WTC11 (cell line): ENCODE measurements at places on chromosomes 2 and 18.

DNA sequence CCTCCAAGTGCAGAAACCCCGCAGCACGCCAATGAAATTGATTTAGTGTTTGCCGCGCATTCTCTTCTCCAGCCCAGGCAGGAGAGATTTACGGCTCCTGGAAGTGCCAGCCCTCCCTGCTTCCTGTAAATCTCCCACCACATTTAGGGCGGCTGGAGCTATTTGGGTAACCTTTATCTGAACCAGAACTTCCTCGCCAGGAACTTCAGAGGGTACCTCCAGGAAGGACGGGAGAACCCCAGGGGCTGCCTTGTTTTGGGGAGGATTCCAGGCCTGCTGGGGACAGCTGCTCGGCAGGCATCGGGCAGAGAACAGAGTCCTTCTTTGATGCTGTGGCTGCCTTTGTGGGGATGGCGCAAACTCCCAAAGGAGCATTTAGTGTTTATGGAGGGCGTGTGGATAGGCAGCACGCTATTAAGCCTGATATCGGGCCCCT lies 122.0 kb upstream of the MYCN start:
- H3K4me3 ChIP-seq = no peak overlapping the region
- no peaks in the 10 kb centered on the region for H3K27me3 ChIP-seq
- no peak overlapping the region for H3K27ac ChIP-seq
- H3K4me1 ChIP-seq = peaks cover 25% of the 10 kb centered on the region
- H3K36me3 ChIP-seq = no peaks in the 10 kb centered on the region

- H3K36me3 ChIP-seq = no peaks in the 10 kb centered on the region
- no peak overlapping the region for H3K27ac ChIP-seq
- no peak overlapping the region for H3K4me3 ChIP-seq
- no peak for DNase-seq
- no peaks in the 10 kb centered on the region for H3K27me3 ChIP-seq
Measured at GRCh38 chr2:58701688-58702301, 460.7 kb upstream of the FANCL start.

DNA sequence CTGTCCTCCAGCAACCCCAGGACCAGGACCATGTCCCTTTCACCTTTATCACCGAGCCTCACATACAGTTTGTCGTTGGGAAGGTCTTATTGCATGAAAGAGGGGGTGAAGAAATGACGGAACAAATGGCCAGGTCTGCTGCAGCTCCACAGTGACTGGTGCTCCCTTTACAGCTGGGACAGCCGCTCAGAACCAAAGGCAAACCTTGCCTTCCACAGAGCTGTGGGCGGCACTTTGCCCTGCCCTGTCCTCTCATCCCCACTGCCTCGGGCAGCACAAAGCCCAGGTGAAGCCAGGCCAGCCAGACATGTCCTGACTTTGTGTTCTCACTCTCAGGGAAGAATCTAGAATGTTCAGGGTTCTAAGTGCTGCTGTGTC lies 961 bp downstream of the GPR55 start:
- no peaks in the 10 kb centered on the region for H3K27me3 ChIP-seq
- DNase-seq = peak; percentile 7
- no peak overlapping the region for H3K27ac ChIP-seq
- H3K36me3 ChIP-seq = no peaks in the 10 kb centered on the region
- H3K4me3 ChIP-seq = no peak overlapping the region

- H3K27ac ChIP-seq = peak overlapping the region; percentile 46
- H3K4me1 ChIP-seq = peaks cover 17% of the 10 kb centered on the region; the same call in 1 of the 2 replicates
- no peak for DNase-seq
Measured at GRCh38 chr2:217903859-217904613, 98.8 kb downstream of the TNS1 start.

GRCh38 chr2:28101892-28102291 lies 211.4 kb downstream of the BABAM2 start:
- no peaks in the 10 kb centered on the region for H3K27me3 ChIP-seq
- H3K4me3 ChIP-seq = no peak overlapping the region
- DNase-seq = no peak
- H3K36me3 ChIP-seq = no peaks in the 10 kb centered on the region
- no peaks in the 10 kb centered on the region; the same call in 1 of the 2 replicates for H3K4me1 ChIP-seq

DNA sequence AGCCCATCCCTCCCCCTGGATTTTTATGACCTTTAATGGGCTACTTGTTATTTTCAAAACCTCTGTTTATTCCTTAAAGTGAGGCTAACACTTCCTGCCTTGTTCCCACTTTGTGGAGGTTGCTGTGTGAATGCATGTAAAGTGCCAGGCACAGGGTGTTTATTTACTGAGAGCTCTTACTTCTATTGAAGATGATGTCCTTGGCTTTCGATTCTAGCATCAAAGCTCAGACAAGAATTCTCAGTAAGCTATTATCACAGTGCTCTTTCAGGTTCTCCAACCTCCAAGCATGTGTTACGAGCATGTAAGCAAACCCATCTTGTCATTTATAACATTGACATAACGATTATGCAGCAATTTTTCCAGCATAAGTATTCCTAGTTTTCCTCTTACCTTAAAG lies 44.2 kb downstream of the DPYSL5 start:
- no peak overlapping the region for H3K27ac ChIP-seq
- H3K4me3 ChIP-seq = no peak overlapping the region
- no peaks in the 10 kb centered on the region for H3K36me3 ChIP-seq
- no peaks in the 10 kb centered on the region; the same call in 1 of the 2 replicates for H3K27me3 ChIP-seq
- DNase-seq = no peak

- peaks cover 8% of the 10 kb centered on the region; the same call in 1 of the 2 replicates for H3K36me3 ChIP-seq
- H3K27ac ChIP-seq = no peak overlapping the region
- DNase-seq = no peak
Measured at GRCh38 chr18:7290077-7290476, 59.2 kb downstream of the LRRC30 start.

GRCh38 chr2:196381464-196381863 lies 210.1 kb upstream of the STK17B start:
- no peak for DNase-seq
- no peak overlapping the region for H3K27ac ChIP-seq
- no peak overlapping the region for H3K4me3 ChIP-seq
- no peaks in the 10 kb centered on the region for H3K4me1 ChIP-seq

GRCh38 chr2:131112529-131112928 lies 7.4 kb downstream of the PLEKHB2 start:
- peaks cover 48% of the 10 kb centered on the region for H3K4me1 ChIP-seq
- peaks cover 24% of the 10 kb centered on the region for H3K36me3 ChIP-seq
- no peak for DNase-seq
- no peak overlapping the region for H3K4me3 ChIP-seq

DNA sequence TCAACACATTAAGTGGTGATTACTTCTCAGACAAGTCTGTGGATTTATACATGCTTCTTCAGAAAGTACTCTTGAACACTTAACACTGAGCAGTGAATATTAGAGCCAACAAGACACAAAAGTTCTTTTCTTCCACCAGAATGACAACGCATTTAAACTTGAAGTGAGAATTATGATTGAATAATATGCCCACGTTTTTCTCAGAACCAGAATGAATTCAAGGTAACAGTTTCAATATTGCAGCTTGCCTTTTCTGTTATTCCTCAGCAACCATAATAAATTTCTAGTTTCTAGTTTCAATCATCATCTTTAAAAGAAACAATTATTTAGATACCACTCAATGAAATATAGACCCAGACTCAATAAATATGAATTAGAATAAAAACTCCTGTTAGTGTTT lies 547.0 kb downstream of the NUP35 start:
- H3K4me3 ChIP-seq = no peak overlapping the region
- peaks cover 10% of the 10 kb centered on the region for H3K4me1 ChIP-seq
- peaks cover 28% of the 10 kb centered on the region for H3K27me3 ChIP-seq
- H3K27ac ChIP-seq = no peak overlapping the region
- no peak for DNase-seq

DNA sequence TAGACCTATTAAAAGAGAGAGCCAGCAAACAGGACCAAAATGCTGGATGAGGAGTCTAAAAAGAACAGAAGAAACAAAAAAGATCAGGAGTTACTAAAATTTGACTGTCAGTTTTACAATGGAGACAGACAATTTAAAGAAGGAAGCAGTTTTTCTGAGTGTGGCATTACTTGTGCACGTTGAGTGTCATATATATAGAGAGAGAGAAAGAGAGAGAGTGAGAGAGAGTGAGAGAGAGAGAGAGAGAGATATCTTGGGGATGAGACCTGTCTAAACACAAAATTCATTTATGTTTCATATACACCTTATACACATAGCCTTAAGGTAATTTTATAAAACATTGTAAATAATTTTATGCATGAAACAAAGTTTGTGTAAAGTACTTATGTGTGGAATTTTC lies 2.1 kb upstream of the GALNT3 start:
- H3K4me3 ChIP-seq = peak overlapping the region; percentile 99
- H3K27me3 ChIP-seq = peaks cover 2% of the 10 kb centered on the region
- peak overlapping the region; percentile 24; the same call in 1 of the 2 replicates for H3K27ac ChIP-seq
- peaks cover 49% of the 10 kb centered on the region for H3K4me1 ChIP-seq
- peaks cover 12% of the 10 kb centered on the region for H3K36me3 ChIP-seq
- DNase-seq = no peak

GRCh38 chr2:26945991-26946750 lies 24.3 kb upstream of the MAPRE3 start:
- H3K27ac ChIP-seq = no peak overlapping the region
- no peak overlapping the region for H3K4me3 ChIP-seq
- no peak for DNase-seq
- H3K36me3 ChIP-seq = no peaks in the 10 kb centered on the region
- peaks cover 29% of the 10 kb centered on the region for H3K27me3 ChIP-seq

- H3K4me1 ChIP-seq = peaks cover 23% of the 10 kb centered on the region
- DNase-seq = peak; percentile 26
- no peak overlapping the region for H3K4me3 ChIP-seq
- H3K36me3 ChIP-seq = no peaks in the 10 kb centered on the region
Measured at GRCh38 chr2:39851651-39852110, 72.6 kb upstream of the THUMPD2 start.

- no peak overlapping the region for H3K4me3 ChIP-seq
- H3K27ac ChIP-seq = no peak overlapping the region
- no peak for DNase-seq
- peaks cover 60% of the 10 kb centered on the region for H3K36me3 ChIP-seq
- H3K27me3 ChIP-seq = peaks cover 5% of the 10 kb centered on the region; the same call in 1 of the 2 replicates
- H3K4me1 ChIP-seq = no peaks in the 10 kb centered on the region
Measured at GRCh38 chr18:71471963-71472725, 1072.0 kb downstream of the CBLN2 start.

- no peaks in the 10 kb centered on the region for H3K27me3 ChIP-seq
- H3K36me3 ChIP-seq = 0 out of 2 replicates have a peak, but pooled peaks cover 2% of the 10 kb centered on the region
- DNase-seq = no peak
- H3K4me1 ChIP-seq = no peaks in the 10 kb centered on the region; the same call in 1 of the 2 replicates
- H3K27ac ChIP-seq = no peak overlapping the region
Measured at GRCh38 chr2:14428056-14428455, 204.5 kb upstream of the LRATD1 start.

DNA sequence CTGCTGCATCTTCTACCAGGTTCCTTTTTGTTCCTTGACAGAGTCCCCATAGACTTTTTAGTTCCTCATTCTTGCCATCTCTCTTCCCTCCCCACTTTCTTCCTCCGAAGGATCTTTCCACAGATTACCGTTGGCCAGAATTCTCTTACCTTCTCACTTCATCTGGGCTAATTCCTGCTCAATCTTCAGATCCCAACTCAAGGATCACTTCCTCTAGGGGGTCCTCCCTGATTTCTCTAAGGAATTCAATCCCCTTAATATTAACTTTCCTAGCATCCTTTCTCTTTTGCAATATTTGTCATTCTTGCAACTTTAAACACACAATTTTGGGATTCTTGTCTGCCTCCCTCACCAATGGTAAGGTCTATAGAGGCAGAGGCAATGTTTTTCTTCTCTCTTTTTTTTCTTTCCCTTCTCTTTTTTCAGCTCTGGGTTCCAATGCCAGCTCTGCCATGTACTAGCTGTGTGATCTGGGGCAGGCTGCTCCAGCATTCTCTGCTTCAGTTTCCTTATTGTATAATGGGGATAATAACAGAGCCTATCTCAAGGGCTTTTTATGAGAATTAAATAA lies 5.4 kb upstream of the KCNE4 start:
- peaks cover 34% of the 10 kb centered on the region for H3K4me1 ChIP-seq
- DNase-seq = no peak
- no peak overlapping the region for H3K4me3 ChIP-seq
- no peaks in the 10 kb centered on the region; the same call in none of the 2 replicates for H3K27me3 ChIP-seq
- H3K36me3 ChIP-seq = no peaks in the 10 kb centered on the region

GRCh38 chr2:127829845-127830246 lies 18.9 kb upstream of the WDR33 start:
- peaks cover 28% of the 10 kb centered on the region for H3K27me3 ChIP-seq
- peaks cover 44% of the 10 kb centered on the region for H3K36me3 ChIP-seq
- peak; percentile 30 for DNase-seq

DNA sequence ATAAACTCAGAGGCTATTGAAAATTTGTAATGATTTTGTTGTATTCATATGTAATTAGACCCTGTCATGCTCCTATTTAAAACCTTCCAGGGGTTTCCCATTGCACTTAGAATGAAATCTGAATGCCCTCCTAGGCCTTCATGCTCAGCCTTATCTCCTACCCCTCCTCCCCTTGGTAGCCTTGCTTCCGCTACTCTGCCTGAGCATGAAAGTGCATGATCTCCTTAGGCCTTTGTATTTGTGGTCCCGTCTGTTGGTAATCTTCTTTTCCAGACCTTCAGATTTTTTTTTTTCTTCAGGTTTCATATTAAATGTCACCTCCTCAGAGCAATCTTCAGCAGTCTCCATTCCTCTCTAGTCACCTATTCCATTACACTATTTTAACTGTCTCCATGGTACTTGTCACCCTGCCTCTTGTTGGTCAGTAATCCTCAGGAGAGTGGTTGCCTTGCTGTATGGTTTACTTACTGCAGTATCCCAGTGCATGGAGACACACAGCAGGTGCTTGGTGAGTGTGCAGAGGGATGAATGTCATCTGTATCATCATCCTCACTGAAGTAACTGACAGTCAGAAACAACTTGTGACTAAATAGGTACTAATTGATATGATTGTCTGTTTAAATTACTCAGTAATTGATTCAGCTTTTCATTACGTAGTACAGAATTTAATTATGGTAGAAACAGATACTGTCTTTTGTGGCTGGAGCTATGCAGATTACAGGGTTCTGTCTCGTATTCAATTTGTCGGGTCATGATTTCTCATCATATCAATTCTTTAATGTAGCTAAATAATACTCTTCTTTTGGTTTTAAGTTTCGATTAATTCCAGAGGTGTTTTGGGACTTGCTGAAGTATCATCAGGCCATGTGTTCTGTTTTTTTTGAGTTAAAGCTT lies 63.9 kb downstream of the PHLPP1 start:
- DNase-seq = no peak
- peaks cover 73% of the 10 kb centered on the region for H3K4me1 ChIP-seq
- H3K4me3 ChIP-seq = peak overlapping the region; percentile 44
- H3K27ac ChIP-seq = peak overlapping the region; percentile 89

- H3K36me3 ChIP-seq = no peaks in the 10 kb centered on the region
- no peak overlapping the region for H3K27ac ChIP-seq
- H3K4me3 ChIP-seq = no peak overlapping the region
- no peak for DNase-seq
Measured at GRCh38 chr2:152075461-152076050, 23.3 kb downstream of the CACNB4 start.

GRCh38 chr2:241555711-241556110 lies 2.8 kb upstream of the BOK start:
- H3K4me1 ChIP-seq = peaks cover 44% of the 10 kb centered on the region
- peaks cover 4% of the 10 kb centered on the region; the same call in 1 of the 2 replicates for H3K27me3 ChIP-seq
- DNase-seq = no peak
- H3K27ac ChIP-seq = peak overlapping the region; percentile 42; the same call in 1 of the 2 replicates
- H3K4me3 ChIP-seq = no peak overlapping the region
